ENCODE measurements at places on chromosomes 2 and 18.

- peak; percentile 82 for DNase-seq
These were observed 138.6 kb downstream of the DNER start for GRCh38 chr2:229575569-229576315.

DNA sequence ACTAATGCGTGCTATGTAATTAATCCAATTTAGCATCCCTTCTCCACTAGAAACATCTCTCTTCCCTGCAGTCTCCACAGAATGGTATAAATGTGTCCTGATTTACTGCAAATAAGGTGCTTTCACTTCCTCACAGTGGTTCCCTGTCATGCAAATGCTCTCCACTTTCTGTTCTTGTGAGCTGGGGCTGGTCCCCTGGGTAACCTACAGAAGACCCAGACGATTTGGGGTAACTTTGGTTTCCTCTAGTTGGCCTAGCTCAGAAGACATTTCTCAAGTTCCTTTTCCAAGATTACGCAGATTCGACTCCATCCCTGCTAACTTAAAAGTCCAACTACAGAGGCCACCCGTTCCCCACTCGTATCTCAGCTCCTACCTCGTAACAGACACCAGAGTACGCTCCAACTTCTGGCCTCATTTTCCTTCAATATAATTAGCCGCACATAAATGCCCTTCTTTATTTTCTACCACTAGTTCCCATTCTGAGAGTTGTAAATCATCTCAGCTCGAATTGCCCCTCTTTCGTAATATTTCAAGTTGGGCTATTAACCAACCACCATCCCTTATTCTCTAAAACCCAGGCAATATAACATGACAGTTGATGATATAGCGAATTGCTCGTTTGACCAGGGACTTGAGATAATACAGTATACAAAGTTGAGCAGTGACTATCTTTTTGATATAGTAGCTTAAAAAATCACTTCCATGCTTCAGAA, 28.8 kb upstream of the NEDD4L start:
- DNase-seq = no peak

- DNase-seq = no peak
These were observed 117.0 kb downstream of the DOCK10 start for GRCh38 chr2:224925061-224925809.

- DNase-seq = no peak
These were observed 30.4 kb upstream of the C2orf66 start for GRCh38 chr2:196839574-196839973.

DNA sequence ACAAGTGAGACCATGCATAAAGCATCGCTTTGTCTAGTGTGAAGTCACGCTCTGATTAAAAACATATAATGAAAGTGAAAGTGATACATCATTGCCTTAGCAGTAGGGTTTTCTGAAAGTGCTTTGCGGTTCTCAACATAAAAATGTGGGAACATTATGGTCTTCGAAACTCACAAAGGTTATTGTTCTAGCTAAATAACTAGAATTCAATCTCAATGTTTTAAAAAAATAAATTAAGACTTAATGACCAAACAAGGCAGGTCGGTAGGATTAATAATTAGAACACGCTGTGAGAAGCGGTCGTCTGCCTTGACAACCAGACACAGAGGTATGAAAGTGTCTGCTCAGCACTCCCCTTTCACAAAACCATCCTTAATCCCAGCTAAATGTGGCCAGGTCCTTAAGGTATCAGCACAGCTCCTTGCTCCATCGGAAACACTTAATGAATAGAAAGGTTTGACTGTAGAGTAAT, 42.2 kb downstream of the KLHL14 start:
- DNase-seq = peak; percentile 32

GRCh38 chr2:174656676-174657176, 59.1 kb upstream of the WIPF1 start:
- DNase-seq = peak; percentile 10

DNA sequence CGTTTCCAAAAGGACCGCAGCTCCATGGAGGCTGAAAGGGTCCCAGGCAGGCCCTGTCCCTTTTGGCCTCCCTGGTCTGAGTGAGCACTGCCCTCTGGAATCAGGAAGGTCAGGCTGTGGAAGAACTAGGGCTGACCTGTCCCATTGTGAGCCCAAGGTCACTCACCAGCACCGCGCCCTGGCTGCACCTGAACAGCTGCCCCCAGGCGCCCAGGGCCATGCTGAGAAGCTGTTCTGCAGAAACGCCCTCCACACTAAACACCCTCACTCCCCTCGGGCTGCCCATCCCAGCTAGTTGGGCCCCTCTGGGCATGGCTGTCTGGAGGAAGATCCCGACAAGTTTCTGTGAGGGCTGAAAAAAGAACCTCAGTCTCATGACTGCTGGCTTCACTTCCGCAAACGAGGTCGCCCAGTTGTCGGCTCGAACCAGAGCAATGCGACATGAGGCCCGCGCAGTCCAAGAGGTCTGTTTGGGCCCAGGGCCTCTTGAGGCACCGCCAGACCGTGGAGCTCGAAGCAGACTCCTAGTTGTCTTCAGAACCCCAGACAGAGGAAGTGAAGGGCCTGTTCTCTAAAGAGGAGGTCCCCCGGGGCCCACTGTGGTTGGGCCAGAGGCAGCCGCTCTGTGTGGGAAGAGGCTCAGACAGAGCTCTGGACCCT, 64.4 kb downstream of the INPP5D start:
- DNase-seq = no peak

- peak; percentile 71 for DNase-seq
These were observed 3.5 kb downstream of the NCKAP1 start for GRCh38 chr2:183034806-183035205.

DNA sequence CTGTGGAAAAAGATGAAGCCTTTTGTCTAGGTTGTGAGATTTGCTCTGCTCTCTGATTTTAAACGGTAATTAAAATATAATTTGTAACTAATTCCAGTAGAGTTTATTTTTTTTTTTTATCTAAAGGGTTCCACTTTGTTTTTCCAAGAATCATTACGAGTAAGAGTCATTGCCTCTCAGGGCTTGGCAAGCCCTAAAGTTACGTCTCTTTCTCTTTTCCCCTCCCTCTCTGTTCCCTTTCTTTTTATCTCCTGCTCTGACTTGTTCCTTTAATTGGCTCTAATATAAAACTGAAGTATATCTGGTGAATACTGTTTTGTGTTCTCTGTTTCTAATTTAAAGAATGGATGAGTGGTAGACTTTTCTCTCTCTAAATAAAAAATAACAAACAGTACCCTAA, 75.8 kb downstream of the CALCRL start:
- DNase-seq = peak; percentile 51

- DNase-seq = no peak
These were observed 34.6 kb upstream of the B3GNT7 start for GRCh38 chr2:231360881-231361371.

- peak; percentile 72 for DNase-seq
These were observed 6.8 kb downstream of the SCTR start for GRCh38 chr2:119517433-119517832.

Data from choroid plexus epithelial cell (primary cell).